ENCODE measurements at places on chromosomes 12 and 14. TPM values are rescaled to one million over a fixed set of nuclear protein-coding genes. Genes with fewer than 3 reads are reported as not detected.

The TRPV4 gene
- not detected for total RNA-seq

DNA sequence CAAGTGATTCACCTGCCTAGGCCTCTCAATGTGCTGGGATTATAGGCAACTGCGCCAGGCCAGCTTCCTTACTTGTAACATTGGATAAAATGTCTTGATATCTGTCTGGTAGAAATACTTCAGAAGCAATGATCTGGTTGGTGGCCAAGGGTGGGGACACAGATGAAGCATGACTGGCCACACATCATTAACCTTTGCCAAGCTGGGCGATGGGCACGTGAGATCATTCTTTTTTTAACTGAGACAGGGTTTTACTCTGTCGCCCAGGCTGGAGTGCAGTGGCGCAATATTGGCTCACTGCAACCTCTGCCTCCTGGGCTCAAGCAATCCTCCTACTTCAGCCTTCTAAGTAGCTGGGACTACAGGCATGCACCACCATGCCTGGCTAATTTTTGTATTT lies 31.1 kb downstream of the PLEKHH1 start:
- no peak for DNase-seq

The RNASE2 gene
- not detected for total RNA-seq

GRCh38 chr12:16331998-16332397 lies 15.4 kb upstream of the MGST1 start:
- DNase-seq = no peak

DNA sequence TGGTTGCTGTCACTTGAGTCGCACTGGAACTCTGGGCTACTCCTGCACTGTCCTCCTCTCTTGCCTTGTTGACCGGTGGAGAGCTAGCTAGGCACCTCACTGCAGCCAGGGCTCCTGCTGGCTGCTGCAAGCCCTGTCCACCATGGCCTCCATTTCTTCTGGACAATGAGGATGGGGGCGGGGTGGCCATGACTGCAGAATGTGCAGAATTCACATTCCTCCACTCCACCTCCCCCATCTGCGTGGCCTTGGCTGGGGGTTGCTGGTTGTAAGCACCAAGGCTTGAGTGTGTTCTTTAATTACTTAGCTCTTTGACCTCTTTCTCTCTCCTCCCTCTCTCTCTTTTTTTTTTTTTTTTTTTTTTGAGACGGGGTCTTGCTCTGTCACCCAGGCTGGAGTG lies 248.5 kb downstream of the PCNX1 start:
- no peak for DNase-seq

GRCh38 chr12:51323966-51324895 lies at the start of gene BIN2:
Gene BIN2, minus strand, starts transcription at chr12:51324174. Its CDS starts 72 bp downstream, at chr12:51324102.
- peak; percentile 81 for DNase-seq

- DNase-seq = no peak
Observed at GRCh38 chr12:91948504-91948903, 197.1 kb downstream of the BTG1 start.

DNA sequence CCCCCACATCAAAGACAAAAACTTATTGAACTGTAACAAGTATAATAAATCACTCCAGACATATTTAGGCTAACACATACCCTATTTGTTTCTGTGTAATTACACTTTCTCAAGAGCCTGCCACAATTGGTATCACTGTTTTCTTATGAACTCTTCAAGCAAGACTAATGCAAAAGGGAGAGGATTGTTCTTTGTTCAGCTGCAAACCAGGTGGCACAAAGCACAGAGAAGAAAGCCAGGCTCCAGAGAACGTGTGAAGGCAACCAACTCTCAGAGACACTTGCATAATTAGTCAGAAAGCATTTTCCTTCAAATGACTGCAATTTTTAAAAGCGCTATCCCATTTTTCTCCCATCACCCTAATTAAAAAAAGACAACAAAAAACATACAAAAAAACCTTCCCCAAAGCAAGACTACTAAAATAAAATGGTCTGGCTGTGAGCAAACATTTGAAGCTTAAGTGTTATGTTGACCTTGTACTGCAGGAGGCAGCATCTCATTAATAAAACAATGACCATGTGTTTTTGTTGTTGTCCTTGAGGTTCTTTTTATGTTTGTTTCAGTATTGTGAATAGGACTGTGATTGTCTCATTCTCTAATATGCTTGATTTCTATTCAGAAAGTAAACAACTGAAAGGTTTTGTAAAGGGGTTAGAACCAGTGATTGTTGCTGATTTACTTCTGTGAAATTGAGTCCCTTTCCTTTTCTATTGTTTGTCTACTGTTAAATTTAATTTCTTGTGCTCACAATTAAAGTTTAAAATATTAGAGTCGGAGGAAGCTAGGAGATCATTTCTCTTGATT lies 452.7 kb upstream of the PDE3A start:
- DNase-seq = no peak

- peak; percentile 59 for DNase-seq
Observed at GRCh38 chr14:91372671-91373495, 44.7 kb downstream of the CCDC88C start.

GRCh38 chr12:67509666-67510386 lies 138.7 kb upstream of the DYRK2 start:
- no peak for DNase-seq

The PIWIL1 gene
- total RNA-seq = not detected

The RFLNA gene
- not detected for total RNA-seq

The GLS2 gene
- total RNA-seq = 2.3 TPM

DNA sequence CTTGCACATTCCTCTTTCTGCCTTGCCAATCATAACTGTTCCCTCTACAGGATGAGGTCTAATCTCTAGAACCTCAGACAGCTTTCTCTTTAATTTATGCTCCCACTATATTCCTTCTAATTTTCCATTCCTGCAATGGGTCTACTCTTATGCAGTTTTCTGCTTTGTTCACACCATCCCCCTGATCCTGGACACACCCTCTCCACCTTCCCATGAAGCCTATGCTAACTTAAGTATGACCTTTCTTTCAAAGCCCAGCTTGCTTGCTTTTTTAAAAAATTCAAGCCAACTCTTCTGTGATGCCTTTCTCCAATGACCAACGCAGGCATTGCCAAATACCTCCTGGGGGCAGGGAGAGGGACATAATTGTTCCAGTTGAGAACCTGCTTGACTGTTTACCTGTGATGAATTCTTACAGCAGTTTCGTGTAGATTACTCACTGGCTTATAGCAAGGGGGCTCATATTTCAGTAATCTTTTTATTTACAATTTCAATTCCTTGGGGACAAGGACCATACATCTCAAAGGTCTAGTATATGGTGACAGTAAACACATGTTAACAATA lies 7.8 kb downstream of the SLC38A1 start:
- no peak for DNase-seq

The SLC6A12 gene
- 0.16 TPM for total RNA-seq

DNA sequence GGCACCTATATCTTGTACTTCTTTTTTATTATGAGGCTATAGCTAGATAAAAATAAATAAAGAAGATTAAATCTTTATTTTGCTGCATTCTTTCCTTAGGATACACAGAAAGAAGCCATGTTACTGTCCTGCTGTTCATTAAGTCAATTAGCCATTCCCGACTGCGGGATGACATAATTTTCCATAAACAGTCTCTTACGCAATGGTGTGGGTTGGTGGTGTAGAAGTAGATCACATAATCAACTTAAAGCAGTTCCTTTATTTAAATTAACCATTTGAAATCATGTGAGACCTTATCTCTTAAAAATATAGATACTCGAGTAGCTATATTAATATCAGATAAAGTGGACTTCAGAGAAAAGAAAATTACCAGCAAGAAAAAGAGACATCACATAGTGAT lies 40.2 kb downstream of the TAOK3 start:
- DNase-seq = no peak

GRCh38 chr12:98371419-98371818 lies 144.0 kb upstream of the TMPO start:
- DNase-seq = no peak

The DEPDC4 gene
- 1.4 TPM for total RNA-seq

GRCh38 chr12:76560086-76560491 lies 518 bp upstream of the OSBPL8 start:
- DNase-seq = no peak

DNA sequence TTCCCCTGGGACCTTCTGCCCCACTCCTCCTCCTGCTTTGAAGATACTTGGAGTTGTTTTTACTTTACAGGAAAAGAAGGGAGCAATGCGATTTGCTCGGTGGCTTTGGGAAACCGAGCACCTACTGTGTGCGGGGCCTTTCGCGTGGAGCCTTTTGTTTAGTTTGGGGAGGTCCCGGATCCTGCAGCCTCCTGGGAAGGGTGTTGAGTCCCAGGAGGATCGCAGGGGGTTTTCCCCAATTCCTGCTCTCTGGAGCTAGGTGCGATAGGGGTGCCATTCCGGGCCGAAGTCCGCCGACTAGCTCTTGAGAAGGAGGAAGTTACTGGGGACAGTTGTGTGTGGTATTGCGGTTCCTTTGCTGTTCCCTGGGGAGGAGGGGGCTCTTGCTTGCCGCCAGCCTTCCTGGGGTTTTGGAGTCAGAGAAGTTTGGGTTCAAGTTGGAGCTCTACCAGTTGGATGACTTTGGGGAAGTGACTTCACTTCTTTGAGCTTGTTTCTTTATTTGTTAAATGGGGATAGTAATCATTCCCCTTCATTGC lies 1.1 kb downstream of the BRI3BP start:
- DNase-seq = no peak

DNA sequence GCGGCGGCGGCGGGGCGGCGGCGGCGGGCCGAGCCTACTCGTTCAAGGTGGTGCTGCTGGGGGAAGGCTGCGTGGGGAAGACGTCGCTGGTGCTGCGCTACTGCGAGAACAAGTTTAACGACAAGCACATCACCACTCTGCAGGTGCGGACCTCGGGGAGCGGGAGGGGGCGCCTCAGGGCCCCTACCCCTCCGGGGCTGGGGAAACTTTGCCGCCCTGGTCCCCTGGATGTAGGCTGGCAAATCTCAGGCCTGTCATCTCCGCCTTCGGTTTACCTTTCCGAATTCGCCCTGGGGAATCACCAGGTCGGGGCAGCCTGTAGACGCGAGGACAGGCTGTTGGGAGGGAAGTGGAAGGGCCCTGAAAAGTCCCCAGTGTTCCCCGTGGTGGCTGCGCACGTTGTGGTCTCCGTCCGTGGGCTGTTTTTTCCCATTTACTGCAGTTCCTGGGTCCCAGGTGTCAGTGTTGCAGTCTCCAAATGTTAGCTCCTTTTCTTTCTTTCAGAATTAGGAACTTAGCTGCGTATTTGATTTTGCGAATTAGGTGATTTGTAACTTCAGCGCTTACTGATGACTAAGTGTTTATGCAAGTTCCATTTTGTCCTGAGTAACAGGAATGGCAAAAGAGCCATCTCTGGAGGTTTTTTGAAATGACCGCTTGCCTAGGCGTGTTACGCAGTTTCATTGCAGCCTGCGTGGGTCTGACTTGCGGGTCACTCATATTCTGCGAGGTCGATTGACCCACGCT lies 656 bp downstream of the RAB21 start:
- peak; percentile 70 for DNase-seq
